ENCODE measurements at places on chromosomes 5 and 9.

DNA sequence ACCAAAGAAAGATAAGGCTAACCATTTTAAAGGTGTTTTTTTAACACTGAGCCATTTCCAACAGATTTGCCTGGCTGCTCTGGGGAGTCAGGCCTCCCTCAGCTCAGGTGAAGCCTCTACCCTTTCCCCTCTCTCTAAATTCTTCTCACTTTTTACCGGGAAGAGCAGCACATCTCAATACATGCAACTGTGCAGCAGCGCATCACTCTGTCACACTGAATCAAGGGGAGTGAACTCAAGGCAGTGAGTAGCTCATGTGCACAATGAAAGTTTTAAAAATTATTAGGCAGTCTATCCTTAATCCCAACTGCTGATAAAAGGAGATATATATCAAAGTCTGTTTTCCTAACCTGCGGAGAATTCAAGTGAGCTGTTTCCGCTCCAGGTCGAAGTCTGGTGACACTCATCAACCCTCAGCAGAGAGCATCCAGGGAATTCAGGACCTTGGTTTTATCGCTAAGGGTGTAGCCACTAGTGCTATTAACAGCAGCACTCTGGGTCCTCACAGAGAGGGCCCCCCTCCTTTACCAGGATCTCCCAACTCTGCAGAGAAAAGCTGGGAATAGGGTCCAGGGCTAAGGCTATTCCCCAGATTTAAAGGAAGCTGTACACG lies 1.0 kb downstream of the CEMIP2 start:
- no peak for DNase-seq

DNA sequence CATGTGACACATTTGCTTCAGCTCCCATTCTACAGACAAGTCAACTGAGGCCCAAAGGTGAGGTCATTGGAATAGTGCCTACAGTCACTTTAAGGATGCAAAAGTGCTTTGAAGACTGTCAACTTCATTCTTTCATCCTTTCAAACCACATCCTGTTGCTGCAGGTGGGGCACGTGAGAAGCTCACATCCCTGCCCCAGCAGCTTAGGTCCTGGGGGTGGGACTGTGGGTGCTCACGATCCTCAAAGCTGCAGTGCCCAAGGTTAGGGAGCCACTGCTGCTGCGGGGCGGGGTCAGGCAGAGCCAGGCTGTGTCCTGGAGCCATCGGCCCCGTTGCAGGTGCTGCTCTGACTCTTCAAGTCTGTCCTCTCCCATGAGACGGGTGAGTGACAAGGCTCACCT lies 57.9 kb upstream of the IER5L start:
- DNase-seq = no peak

- no peak for DNase-seq
Measured at GRCh38 chr5:82847562-82847961, 229.6 kb downstream of the TMEM167A start.

GRCh38 chr5:171451421-171451820 lies 32.0 kb downstream of the FGF18 start:
- DNase-seq = no peak

DNA sequence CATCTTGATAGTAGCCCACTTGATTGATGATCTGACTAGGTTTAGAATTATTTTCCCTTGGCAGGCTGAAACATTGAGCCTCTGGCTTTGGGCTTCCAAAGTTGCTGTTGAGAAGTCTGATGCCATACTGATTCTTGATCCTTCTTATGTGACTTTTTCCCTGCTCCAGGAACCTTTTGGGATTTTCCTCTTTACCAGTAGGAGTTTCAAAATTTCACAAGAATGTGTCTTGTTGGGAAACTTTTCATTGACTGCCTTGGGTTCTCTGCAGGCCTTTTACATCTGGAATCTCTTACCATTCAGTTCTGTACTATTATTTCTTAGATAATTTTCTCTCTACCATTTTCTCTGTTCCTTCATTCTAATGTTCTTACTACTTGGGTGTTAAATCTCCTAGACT lies 20.0 kb downstream of the STC2 start:
- DNase-seq = no peak

GRCh38 chr9:107276966-107277710 lies 5.9 kb upstream of the RAD23B start:
- no peak for DNase-seq

DNA sequence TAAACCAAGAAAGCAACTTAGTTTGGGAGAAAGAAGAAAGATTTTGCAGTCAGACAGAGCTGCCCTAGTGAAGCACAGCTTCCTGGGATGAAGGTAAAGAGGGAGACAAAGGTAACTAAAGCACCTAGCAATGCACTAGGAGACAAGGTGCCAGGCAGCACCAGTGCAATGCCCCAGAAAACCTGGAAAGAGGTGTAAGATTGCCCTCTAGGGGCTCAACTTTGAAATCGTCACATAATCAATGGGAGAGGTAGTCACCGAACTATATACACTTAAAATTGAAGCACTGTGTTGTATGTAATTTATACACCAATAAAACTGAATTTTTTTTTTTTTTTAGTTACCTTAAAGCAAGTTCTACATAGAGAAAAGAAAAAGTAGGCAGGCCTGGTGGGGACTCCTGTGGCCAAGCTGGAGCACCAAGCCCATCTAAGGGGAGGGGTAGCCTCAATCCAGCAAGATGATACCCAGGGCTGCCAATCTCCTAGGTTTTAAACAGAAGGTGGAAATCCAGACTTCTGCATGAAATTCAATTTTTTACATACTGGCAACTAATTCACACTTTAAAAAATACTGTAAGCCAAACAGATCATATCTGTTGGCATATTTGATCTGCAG lies 48.2 kb downstream of the CDK5RAP2 start:
- DNase-seq = no peak

DNA sequence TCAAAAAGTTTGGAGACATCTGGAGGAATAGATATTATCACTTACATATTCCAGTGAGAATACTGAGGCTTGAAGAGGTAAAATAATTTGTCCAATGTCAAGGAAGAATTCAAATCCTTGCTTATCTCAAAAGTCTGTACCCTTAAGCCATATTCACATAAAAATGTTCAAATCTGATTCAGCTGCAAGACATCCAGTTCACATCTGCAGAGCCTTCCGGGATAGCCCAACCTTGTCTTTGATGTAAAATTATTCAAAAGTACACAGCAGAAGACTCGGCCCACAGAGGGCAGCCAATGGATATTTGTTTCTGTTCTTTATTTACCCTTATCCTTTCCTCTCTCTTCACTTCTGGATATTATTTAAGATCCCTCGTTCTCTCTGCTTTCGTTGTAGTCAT lies 1183.8 kb upstream of the WWC1 start:
- DNase-seq = no peak

- no peak for DNase-seq
Measured at GRCh38 chr5:135543485-135544304, 7.9 kb upstream of the NEUROG1 start.

All from stimulated activated CD8-positive, alpha-beta memory T cell treated with anti-CD3 and anti-CD28 coated beads, Interleukin-2, amount 100 ng/mL, for 48 hours (primary cell).